ENCODE measurements at places on chromosomes 6 and 20.

- no peak for DNase-seq
Observed at GRCh38 chr20:14972256-14972655, 634.8 kb upstream of the FLRT3 start.

- no peak for DNase-seq
Observed at GRCh38 chr6:118984342-118984741, 49.4 kb upstream of the MCM9 start.

GRCh38 chr20:8842525-8842924, 226.4 kb upstream of the PLCB4 start:
- DNase-seq: no peak

GRCh38 chr20:15889061-15889460, 684.2 kb downstream of the KIF16B start:
- DNase-seq: no peak

DNA sequence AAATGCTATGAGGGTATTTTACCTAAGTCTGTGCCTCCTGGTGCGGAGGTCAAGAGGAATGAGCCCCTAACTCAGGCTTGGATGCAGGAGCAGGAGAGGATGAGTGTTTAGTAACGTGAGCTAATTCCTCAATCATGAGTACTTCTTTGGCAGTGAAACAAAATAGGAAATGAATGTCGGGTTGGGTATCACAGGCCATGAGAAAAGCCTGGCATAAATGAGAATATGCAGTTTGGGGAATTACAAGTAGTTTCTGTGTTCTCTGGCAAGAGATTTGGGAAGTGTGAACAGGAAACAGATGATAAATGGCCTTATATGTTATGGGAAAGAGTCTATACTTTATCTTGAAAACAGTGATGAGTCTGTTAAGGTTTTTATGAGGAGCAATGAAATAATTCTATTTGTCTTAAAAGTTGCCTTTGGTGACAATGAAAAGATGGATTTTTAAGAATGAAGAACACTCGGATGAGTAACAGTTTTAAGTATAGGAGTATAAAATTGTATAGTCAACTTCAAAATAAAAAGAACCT, 59.0 kb upstream of the RNF146 start:
- no peak for DNase-seq

GRCh38 chr6:130203370-130203769, 19.4 kb downstream of the SAMD3 start:
- no peak for DNase-seq

DNA sequence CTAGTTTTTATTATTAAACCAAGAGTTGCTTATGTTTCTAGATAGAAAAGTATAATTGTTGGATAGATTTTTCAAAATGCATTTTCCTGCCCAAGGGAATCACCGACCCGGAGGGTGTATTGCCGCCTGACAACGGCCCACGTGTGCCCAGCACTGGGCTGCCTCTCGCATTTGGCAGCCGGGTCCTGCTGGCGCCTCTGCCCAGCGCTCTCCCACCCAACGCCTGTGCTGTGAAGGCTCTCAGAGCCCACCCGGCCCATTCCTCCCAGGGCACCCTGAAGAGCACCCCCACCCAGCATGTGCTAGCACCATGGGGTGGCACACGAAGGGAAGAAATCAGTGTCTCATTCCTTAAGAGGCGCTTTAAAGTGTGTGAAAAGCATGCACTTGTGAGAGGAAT, 88.3 kb upstream of the AFDN start:
- DNase-seq: no peak

GRCh38 chr20:36121981-36122930, 32.3 kb upstream of the EPB41L1 start:
- DNase-seq: no peak

DNA sequence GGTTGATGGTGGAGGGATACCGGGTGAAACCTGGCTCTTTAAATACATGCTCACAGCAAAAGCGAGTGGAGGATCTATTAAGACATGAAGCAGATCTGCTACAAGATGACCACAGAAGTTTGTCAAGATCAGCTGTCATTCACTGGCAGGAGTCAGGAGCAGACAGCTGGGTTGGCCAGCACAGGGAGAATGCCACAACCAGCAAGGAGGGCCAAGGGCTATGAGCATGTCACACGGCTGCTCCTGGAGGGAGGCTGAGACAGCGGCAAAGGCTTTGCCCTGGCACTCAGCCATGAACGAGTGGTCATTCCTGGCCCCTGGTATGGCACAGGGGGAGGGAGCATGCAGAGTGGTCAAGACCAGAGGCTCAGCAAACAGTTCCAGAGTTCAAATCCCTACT, 77.6 kb downstream of the POPDC3 start:
- DNase-seq: no peak

DNA sequence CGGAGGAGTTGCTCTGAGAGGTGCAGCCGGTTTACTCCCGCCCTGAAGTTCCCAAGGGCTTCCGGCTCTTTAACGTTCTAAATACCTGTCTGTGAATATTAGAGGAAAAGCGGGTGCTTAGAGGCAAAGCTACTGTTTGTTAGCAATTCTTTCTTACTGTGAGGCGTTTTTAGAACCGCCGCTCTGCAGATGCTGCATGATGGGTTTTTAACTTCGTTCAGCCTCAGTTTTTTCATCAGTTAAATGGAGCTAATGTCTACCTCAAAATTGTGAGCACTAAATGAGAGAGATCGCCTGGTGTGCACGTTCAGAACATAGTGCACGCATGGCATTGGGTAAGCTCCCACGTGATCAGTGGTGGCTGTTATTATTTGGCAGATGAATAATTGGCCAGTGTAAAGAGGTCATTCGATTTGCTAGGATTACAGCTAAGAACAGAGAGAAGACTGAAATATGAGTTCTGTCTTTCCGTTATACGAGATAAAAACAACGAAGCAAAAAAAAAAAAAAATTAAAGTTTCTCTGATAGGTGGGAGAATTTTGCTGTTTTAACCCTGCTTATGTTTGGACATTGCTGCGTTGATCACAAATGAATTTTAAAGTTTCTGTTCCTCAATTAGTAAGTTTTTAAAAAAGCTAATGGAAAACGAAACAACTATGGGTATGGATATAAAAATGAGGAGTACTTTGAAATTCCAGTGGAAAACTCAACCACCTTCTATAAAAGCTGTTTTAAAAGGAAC, 660 bp upstream of the TFB1M start:
- DNase-seq: peak; percentile 71

DNA sequence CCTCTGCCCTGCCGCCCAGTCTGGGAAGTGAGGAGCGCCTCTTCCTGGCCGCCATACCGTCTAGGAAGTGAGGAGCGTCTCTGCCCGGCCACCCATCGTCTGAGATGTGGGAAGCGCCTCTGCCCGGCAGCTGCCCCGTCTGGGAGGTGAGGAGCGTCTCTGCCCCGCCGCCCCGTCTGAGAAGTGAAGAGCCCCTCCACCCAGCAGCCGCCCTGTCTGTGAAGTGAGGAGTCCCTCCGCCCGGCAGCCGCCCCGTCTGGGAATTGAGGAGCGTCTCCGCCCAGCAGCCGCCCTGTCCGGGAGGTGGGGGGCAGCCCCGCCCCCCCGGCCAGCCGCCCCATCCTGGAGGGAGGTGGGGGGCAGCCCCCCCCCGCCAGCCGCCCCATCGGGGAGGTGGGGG, 27.8 kb downstream of the SNHG17 start:
- DNase-seq: no peak

DNA sequence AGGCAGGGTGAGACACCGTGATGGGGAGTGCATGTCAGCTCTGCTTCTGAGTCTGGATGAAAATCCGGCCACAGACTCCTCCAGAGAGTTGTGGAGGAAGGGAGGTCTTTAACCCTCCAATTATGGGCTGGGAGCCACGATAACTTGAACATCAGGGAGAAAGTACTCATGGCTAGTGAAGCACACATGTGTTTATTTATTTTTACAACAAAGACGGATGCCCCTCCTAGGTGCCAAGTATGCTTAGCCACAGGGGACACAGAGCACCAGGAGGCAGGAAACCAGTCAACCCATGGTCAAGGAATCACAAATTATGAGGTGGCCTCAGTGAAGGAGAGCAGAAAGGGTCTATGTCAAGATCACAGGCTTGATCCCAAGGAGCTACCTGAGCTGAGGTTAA, 54.1 kb downstream of the ZNF217 start:
- DNase-seq: no peak

- no peak for DNase-seq
Observed at GRCh38 chr6:33886673-33887144, 82.9 kb upstream of the MLN start.

GRCh38 chr6:68038815-68039408, 596.2 kb upstream of the ADGRB3 start:
- no peak for DNase-seq

- DNase-seq: no peak
Observed at GRCh38 chr6:105321207-105321606, 81.7 kb downstream of the PREP start.

DNA sequence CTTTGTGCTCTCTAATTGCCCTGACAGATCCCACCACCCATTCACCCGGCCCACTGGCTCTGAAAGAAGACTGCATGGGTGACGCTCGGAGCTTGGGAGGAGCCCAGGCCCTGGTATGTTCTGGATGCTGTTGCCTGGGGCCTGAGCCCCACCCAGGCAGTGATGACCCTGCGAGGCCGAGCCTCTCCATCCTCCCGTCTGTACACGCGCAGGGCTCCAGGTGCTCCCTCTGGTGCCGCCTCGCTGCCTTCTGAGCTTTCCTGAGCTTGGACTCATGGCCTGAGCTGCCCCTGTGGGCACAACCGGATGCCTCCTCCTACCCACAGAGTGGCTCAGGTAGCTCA, 61.2 kb downstream of the STK35 start:
- no peak for DNase-seq

GRCh38 chr20:34553366-34553867, 5.1 kb upstream of the MAP1LC3A start:
- DNase-seq: no peak

DNA sequence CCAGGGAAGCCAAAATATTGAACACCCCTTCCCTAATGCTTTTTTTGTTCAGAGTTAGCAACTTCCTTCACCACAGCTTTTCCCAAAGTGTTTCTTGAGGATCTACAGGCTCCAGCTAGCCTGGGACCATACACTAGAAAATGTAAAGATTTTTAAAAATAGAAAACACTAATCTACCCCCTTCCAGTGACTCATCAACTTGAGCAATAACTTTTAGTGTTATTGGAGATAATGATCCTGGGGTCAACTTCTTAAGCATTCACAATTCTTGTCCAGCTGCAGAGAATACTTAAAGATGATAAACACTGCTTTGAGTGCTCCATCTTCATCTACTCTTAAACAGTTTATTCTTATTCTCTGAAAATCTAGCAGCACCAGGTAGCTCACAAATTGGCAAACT, 131.6 kb downstream of the COL9A1 start:
- DNase-seq: no peak

DNA sequence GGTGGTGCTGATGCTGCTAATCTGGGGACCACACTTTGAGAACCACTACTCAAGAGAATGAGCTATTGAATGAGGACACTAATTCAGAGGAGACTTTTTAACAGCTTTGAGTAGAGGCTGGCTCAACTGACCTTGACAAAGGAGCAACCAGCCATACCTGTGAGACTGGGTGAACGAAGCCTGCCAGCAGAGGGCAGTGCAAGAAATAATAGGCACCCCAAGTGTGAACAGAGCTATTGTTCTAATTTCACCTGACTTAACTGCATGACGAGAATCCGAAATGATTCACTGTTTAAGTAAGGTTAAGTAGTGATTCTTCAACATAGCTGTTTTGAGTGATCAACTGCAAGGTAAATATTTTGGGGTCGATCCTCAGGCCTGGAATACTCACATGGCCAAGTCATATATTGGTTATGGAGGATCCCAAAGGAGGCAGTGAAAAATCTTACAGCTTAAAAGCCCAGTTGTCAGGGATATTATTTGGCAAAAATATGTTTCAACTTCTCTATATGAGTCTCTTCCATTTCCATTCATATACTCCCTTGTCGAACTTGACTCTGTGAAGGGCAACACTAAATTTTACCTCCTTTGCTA, 550.5 kb upstream of the MARCKS start:
- DNase-seq: no peak

DNA sequence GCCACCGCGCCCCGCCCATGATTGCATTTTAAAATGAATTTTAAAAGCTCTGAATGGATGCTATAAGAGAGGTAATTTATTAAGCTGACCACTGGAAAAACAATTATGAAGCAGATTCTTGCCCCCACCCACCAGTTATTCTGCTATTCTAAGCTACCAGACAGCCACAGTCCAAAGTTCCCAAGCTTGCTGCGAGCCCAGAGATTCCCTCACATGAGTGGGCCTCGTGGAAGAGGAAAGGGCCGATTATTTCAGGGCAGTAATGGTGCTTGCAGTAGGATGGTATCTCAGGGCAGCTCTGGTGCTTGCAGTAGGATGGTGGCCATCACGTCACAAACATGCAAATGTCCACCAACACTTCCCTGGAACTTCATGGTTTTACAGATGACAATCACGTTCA, 56.7 kb downstream of the SLC22A23 start:
- DNase-seq: no peak

- DNase-seq: no peak
Observed at GRCh38 chr20:62914970-62915457, 11.3 kb downstream of the DIDO1 start.

GRCh38 chr6:24125980-24126379, at the start of gene NRSN1:
NRSN1 (plus strand) TSS chr6:24126215; CDS start chr6:24134328, 8,113 bp downstream.
- peak; percentile 47 for DNase-seq

- DNase-seq: no peak
Observed at GRCh38 chr6:158496700-158497099, 63.2 kb upstream of the TMEM181 start.

DNA sequence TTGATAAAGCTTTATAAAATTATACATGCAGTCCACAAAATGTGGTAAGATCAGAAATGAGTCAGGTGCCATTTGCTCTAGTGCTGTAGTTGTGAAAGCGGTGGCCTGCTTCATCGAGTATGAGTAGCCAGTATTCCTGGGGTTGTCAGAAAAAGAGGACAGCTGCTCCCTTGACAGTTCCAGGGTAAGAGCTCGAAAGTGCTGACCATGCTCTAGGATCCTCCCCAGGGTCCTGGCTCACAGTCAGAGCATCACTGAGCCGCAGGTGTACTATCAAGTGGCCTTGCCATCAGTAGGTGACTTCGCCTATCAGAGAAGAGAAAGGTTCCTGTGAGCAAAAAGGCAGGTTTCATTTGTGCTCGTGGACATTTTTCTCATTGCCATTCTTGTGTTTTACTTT, 3.6 kb downstream of the BTBD3 start:
- no peak for DNase-seq

- DNase-seq: no peak
Observed at GRCh38 chr6:143838395-143838794, 4.7 kb upstream of the LTV1 start.

- DNase-seq: no peak
Observed at GRCh38 chr6:15616261-15616660, 46.6 kb downstream of the DTNBP1 start.

GRCh38 chr20:58854638-58855471, 2.3 kb downstream of the GNAS start:
- DNase-seq: no peak

- DNase-seq: peak; percentile 1
Observed at GRCh38 chr6:22294301-22294700, 2.5 kb downstream of the PRL start.

Data from NCI-H1092 (cell line).